ENCODE measurements at places on chromosomes 12 and 14.

DNA sequence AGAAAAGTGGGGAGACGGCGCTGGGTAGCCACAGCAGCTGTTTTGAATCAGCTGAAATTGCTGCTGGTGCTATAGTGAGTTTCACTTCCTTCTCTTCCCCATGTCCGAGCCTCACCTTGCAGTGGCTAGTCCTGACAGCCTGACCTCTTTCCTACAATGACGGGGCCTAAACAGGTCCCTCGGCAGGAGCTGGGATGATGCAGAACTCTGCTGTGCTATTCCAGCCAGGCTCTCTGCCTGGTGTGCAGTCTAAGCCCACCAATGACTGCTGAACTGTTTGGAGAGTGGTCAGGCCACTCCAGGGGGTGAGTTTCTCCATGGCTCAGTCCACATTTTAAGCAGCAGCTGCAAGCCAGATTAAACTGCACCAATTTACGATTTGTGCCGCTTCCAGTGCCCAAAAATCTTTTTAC, 207.3 kb downstream of the TTC7B start:
- H3K36me3 ChIP-seq, result peaks cover 23% of the 10 kb centered on the region
- no peak overlapping the region for H3K4me3 ChIP-seq
- DNase-seq, result no peak
- H3K4me1 ChIP-seq, result peaks cover 53% of the 10 kb centered on the region
- no peaks in the 10 kb centered on the region for H3K27me3 ChIP-seq

DNA sequence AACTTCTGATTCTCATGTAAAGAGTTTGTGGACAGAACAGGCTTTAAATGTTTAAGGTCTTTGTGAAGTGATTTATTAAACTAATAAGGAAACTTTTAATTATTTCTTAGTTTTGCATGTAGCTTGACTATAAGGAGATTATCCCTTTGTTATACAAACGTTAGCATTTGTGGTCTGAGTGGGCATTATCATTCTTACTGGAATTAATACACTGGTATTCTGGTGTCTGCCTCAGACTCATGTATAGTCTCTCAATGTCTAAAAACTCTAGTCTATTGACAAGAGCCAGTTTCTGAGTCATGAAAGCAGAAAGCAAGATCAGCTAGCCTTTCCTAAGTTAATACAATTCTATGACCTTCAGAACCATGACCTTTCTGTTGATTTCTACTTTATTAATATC, 51.3 kb downstream of the SOX5 start:
- peaks cover 20% of the 10 kb centered on the region for H3K4me1 ChIP-seq
- DNase-seq, result no peak
- no peaks in the 10 kb centered on the region for H3K27me3 ChIP-seq
- H3K4me3 ChIP-seq, result no peak overlapping the region

DNA sequence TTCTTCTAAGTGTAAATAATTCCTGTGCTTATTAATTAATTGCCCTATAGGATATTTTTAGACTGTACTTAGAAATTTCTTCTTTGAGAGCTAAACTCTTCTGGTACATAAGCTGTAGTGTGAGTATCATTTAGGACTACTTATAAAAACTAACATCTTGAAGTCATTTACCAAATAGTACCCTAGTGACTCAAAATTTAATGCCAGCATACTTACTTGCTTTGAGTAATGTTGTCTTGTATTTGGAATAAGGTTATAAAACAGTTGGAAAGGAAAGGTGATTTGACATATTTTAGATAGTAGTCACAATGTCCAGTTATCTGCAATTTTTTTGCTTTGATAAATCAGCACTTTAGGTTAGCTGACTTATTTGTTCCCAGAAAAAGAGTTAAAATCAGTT, 39.1 kb downstream of the SPATA7 start:
- H3K36me3 ChIP-seq, result peaks cover 4% of the 10 kb centered on the region
- DNase-seq, result no peak
- H3K27ac ChIP-seq, result no peak overlapping the region
- no peaks in the 10 kb centered on the region for H3K4me1 ChIP-seq
- H3K27me3 ChIP-seq, result peaks cover 1% of the 10 kb centered on the region

DNA sequence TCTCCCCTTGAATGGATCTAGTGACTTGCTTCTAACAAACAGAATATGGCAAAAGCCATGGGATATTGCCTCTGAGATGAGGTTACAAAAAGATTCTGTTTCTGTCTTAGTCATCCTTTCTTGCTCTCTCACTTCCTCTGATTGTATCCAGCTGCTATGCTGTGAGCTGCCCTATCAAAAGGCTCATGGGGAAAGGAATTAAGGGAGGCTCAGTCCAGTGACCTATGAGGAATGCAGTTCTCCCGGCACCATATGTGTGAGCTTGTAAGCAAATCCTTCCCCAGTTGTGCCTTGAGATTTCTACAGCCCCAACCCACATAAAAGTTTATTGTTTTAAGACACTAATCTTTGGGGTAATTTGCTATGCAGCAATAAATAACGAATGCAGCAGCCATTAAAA, 183.1 kb downstream of the KLHL28 start:
- H3K36me3 ChIP-seq, result no peaks in the 10 kb centered on the region
- peaks cover 3% of the 10 kb centered on the region for H3K4me1 ChIP-seq
- no peak overlapping the region for H3K4me3 ChIP-seq
- H3K27ac ChIP-seq, result no peak overlapping the region

DNA sequence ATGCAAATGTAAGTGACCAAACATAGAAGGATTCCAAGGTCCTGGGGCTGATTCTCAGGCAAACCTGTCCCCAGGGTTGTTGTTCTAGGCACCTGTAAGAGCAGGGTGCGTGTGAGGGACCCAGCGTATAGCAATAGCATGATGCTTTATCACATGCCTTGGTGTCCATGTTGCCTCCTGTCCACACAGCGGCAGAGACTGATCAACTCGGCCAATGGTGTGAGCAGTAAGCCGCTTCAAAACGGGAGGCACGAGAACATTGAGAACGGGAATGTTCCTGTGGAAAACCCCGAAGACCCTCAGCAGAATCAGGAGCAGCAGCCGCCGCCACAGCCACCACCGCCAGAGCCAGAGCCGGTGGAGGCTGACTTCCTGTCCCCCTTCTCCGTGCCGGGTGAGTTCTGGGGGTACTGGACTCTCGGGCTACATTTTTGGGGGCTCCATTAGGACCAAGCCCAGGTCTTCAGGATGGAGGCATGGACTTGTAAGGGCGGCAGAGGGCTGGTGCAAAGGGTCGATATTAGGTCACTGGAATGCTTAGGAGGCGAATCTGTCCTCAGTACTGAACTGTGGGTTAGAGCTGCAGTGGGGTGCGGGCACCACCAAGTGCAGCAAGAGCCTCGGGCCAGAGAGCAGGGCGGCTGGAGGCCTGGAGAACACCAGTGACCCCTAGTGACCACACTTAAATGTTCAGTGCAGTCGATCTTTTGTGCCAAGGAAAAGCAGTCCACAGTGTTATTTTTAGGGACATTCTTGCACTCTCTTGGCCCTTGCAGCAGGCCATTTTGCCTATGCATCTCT, 57.2 kb upstream of the RIN3 start:
- H3K27me3 ChIP-seq, result peaks cover 14% of the 10 kb centered on the region
- H3K27ac ChIP-seq, result peak overlapping the region; percentile 70
- no peak overlapping the region for H3K4me3 ChIP-seq
- peak; percentile 74 for DNase-seq

DNA sequence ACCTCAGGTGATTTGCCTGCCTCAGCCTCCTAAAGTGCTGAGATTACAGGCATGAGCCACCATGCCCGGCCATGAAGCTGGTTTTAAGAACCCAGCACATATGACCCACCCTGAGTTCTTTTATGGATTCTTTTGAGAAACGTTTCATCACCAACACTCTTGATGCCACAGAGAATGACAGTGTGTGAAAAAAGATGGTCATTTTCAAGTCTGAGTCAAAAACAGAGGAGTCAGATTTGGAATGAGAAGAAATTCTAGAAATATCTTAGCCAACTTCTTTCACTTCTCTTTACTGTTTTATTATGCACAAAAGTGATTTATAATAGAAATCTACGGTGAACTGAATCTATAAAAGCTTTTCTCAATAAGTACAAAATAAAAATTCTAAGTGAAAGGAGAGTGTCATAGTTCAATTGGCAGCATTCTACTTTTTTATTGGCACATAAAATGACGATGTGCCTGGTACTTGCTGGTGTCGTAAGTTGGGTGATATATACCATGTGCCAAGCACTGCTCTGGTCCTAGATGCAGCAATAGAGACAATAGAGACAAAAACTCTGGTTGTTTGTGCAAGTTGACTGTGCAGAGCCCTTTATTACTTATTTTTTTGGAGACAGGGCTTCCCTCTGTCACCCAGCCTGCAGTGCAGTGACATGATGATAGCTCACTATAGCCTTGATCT, 33.9 kb downstream of the CCDC177 start:
- no peak overlapping the region for H3K4me3 ChIP-seq
- peaks cover 6% of the 10 kb centered on the region for H3K27me3 ChIP-seq

GRCh38 chr14:35298351-35298750, 6.2 kb downstream of the PSMA6 start:
- no peak overlapping the region for H3K4me3 ChIP-seq

DNA sequence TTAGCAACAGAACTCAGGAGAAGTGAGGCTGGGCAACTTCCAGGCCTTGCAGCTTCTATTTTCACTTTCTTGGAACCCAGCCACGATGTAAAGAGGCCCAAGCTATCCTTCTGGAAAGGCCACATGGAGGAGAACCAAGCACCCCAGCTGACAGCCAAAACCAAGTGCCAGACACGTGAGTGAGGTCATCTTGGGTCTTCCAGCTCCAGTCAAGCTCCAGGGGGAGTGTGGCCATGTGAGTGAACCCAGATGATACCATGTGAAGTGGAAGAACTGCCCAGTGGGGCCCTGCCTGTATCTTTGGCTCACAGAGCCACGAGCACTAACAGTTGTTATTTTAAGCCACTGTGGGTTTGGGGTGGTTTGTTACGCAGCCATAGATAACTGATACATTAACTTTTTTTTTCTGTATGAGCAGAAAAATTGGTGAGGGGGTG, 126.8 kb upstream of the MAP1LC3B2 start:
- peaks cover 6% of the 10 kb centered on the region for H3K27me3 ChIP-seq
- no peaks in the 10 kb centered on the region for H3K36me3 ChIP-seq
- no peak for DNase-seq
- no peak overlapping the region for H3K4me3 ChIP-seq
- no peak overlapping the region for H3K27ac ChIP-seq

GRCh38 chr14:99887407-99887806, 94.2 kb downstream of the EML1 start:
- H3K27me3 ChIP-seq, result no peaks in the 10 kb centered on the region
- no peak overlapping the region for H3K27ac ChIP-seq
- H3K36me3 ChIP-seq, result no peaks in the 10 kb centered on the region
- no peak for DNase-seq
- no peak overlapping the region for H3K4me3 ChIP-seq

DNA sequence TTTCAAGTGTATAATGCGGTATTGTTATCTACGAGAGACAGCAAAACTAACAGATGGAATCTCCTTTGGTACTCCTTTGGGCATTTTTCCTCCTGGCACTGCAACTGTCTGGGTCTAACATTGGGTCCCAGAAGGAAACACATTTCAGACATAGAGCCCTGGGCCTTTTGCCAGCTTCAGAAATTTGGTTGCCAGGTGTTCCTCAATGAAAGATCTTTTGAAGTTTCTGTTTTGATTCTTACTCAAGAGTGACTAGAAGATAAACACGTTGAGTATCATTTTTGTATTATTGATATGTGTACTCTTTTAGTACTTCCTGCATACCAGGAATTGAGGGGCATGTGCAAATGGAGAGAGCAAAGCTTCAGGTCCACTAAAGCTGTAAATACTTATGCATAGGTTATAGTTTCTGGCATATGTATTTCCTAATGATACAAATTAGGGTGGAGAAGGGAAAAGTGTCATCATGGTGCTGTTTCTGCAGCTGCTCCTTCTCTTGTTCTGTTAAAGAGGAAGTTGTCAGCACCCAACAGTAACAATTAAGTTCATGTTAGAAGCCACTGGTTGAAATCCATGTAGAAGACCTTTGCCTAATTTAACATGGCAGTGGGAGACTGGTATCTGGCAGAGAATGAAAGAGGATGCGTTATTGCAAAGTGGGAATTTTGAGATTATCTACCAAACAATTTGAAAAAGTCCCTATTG, 53.5 kb downstream of the SLC38A6 start:
- H3K4me1 ChIP-seq, result no peaks in the 10 kb centered on the region
- DNase-seq, result no peak
- H3K4me3 ChIP-seq, result no peak overlapping the region
- no peaks in the 10 kb centered on the region for H3K27me3 ChIP-seq
- no peaks in the 10 kb centered on the region for H3K36me3 ChIP-seq
- no peak overlapping the region for H3K27ac ChIP-seq

DNA sequence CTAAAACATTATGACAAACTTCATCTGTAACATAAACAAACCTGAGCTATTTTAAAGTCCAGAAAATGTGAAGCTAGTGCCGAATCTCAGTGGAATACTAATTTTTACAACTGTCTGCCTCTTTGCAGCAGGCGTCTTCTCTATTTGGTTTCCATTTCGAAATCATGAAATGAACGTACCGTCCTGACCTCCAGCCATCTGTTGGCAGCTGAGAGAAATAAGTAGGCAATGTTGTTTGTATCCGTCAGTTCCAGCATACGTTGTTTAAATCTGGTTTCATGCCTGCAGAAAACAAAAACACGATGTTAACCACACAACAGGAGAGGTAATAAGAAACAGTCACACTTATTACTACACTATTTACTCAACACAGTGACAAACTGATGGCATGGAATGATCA, 54.3 kb upstream of the KCNJ8 start:
- no peak overlapping the region for H3K27ac ChIP-seq
- no peaks in the 10 kb centered on the region for H3K4me1 ChIP-seq
- no peaks in the 10 kb centered on the region for H3K36me3 ChIP-seq
- H3K27me3 ChIP-seq, result peaks cover 3% of the 10 kb centered on the region
- H3K4me3 ChIP-seq, result no peak overlapping the region

DNA sequence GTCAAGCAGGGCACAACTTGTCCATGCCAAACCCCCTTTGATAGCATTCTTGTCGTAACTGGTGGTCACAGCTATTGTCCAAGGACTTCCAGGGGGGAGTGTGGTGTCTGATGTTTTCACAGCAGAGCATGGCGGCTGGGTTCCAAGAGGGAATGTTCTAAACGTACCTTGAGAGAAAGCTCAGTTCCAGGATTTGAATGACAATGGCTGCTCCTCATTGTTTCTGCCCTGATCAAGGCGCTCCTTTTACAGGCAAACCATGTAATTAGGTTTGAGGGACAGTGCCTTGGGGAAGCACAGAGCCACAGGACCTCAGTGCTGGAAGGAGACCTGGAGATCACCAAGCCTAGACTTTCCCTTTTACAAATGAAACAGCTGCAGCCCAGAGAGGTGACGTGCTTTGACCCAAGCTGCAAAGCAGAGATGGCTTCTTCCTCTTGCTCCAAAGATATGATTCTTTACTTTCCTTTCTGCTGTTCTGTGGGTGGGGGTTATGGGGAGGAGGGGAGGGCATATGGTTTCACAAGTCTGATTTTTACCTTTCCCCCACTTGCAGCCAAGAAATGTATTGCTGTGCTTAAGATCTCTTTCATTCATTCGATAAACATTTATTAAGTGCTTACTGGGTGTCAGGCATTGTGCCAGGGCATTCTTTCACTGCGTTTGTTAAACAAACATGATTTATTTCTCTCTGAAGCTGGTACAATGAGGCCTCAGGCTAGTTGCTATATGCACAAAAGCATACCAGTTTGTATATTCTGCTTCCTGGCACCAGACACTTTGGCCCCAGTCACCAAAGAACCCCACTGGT, 172.8 kb downstream of the KTN1 start:
- no peak for DNase-seq
- H3K36me3 ChIP-seq, result no peaks in the 10 kb centered on the region
- no peaks in the 10 kb centered on the region for H3K27me3 ChIP-seq
- H3K4me3 ChIP-seq, result no peak overlapping the region
- no peak overlapping the region for H3K27ac ChIP-seq

Measured in endothelial cell (in vitro differentiated cells).